ENCODE measurements at places on chromosomes 13 and 19. TPM values are rescaled to one million over a fixed set of nuclear protein-coding genes. Genes with fewer than 3 reads are reported as not detected.

GRCh38 chr13:51494156-51494555 lies 41.3 kb upstream of the INTS6 start:
- no peak for DNase-seq

DNA sequence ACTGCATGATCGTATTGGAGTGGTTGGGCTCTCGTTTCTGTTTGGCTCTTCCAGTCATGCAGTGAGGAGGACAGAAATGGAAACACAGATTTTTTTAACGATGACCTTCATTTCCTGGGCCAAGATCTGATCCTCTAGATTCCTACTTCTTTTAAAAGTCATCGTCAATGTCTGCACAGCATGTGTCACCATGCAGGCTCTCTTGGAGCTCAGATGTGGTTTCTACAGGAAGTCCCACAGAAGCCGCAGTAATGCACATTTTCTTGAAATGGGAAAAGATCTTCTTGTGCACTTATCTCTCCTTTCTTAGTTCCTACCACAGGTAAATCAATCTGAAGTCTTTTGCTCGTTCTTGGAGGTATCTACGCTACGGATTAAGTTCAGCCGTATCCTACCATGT lies 626.9 kb downstream of the EFNB2 start:
- DNase-seq = no peak

GRCh38 chr13:41710771-41711170 lies 250.1 kb downstream of the VWA8 start:
- DNase-seq = no peak

DNA sequence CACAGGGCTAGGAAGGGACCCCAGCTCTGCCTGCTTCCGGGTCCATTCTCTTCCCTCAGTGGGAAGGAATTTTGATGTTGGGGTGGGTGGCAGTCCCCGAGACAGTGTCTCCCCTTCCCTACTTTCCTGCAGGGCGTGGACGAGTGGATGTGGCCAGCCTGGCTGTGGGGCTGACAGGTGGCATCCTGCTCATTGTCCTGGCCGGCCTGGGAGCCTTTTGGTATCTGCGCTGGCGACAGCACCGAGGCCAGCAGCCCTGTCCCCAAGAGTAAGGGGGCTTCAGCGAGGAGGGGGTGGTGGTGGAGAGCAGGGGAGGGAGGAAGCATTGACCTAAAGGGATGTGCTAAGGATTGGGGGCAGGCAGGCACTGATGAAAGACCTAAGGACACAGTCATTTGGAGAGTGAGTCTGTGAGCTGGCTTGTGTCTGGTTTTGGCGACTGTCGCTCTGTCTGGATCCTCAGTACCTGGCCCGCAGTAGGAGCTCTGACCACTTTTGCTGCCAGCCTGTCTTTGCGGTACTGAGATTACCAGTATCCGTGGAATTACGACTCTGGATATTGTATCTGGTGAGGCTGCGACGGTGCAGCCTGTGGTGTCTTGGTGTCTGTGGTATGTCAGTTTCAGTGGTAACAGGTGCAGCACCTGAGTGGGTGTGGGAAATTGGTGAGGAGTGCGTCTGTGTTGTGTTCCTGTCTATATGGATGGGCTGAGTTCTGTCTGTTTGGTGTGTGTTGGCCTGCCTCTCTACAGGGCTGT lies 2.4 kb upstream of the PRR12 start:
- DNase-seq = no peak

GRCh38 chr13:33644581-33645543 lies 173.1 kb upstream of the RFC3 start:
- DNase-seq = no peak

GRCh38 chr19:50427318-50427925 lies 5.3 kb upstream of the MYBPC2 start:
- no peak for DNase-seq

- no peak for DNase-seq
These were observed 63.5 kb downstream of the TSHZ3 start for GRCh38 chr19:31285744-31286143.

DNA sequence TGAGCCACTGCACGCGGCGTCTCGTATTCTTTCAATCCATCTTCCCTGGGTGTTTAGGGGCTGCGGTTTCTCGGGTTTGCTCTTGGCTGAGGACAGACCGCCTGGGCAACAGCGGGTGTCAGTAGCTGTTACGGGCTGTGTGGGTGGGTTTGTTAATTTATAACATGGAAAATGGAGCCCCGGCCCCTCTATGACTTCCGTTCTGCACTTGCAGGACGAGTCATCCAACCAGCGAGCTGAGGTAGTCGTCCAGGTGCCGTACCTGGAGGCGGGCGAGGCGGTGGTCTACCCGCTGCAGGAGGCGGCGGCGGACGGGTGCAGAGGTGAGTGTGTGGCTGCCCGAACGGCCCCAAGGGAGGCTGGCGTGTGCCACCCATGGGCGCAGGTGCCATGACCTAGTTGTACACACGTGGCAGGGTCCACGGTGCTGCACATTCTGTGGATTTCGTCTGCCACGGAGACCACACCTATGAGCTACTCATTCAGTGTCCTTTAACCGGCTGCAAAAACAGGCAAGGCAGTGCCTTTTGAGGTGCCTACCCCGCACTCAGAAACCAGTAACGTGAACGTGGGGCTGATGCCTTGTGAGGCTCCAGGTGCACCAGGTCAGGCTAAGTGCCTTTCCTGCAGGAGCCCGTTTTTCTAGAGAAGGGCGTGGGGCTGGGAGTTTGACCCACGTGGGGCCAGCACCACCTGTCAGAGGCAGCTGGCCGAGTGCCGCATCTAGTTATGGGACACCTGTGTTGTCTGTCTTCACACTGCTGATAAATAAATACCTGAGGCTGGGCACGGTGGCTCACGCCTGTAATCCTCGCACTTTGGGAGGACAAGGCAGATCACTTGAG lies 10.9 kb downstream of the POLR2E start:
- DNase-seq = no peak

GRCh38 chr13:111117289-111117688 lies 2.2 kb downstream of the ARHGEF7 start:
- no peak for DNase-seq

DNA sequence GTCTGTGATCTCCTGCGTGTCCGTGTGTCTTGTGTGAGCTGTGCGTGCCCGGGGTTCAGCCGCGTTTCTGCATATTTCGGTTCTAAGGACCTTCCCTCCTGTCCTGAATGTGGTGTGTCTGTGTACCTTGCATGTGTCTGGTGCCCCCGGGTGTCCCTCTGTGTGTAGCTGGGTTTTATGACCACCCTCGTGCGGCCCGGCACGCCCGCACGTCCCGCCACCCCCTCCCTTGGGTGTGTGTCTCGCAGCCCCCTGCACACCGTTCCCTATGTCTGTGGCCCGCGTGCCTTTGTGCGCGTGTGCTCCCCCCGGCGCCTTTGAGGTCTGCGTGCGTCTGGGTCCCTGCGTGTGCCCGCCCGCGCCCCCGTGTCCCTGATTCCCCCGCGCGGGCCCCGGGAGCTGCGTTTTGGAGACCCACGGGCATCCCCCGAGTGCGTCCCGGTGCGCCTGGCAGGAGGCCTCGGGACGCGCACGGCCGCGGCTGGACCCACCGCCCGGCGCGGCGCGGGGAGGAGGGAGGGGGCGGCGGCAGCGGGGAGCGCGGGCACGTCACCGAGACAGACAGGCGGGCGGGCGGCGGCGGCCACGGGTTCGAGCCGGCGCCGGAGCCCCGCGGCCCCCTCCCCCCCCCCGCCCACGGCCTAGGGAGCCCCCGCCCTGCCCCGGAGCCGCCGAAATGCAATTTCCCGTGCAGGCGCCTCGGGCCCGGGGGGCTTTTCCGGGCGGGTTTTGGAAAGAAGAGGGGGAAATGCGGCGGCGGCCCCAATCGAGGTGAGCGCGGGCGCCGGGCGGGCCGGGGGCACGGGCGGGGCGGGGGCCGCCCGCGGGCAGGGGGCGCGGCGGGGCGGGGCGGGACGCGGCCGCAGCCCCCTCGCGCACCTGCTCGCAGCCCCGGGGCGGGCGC lies 12.0 kb upstream of the NANOS3 start:
- DNase-seq = no peak

- no peak for DNase-seq
These were observed 507.8 kb downstream of the TBC1D4 start for GRCh38 chr13:74973935-74974879.

The CRX gene
- not detected for total RNA-seq

The C19orf73 gene
- total RNA-seq = 3.2 TPM

The ZNF320 gene
- 14.2 TPM for total RNA-seq

The TTYH1 gene
- not detected for total RNA-seq

The FAM83E gene
- 1.3 TPM for total RNA-seq

The CELF5 gene
- 0.49 TPM for total RNA-seq

The SLC10A2 gene
- not detected for total RNA-seq
